ENCODE measurements at places on chromosomes 6 and 20. TPM values are rescaled to one million over a fixed set of nuclear protein-coding genes. Genes with fewer than 3 reads are reported as not detected.

TREM2 gene
- 0.71 TPM for polyA plus RNA-seq

ERVFRD-1 gene
- polyA plus RNA-seq = 0.14 TPM

TNNC2 gene
- 3,151 TPM for polyA plus RNA-seq

CAGE1 gene
- 0.08 TPM for polyA plus RNA-seq

CLPSL2 gene
- not detected for polyA plus RNA-seq

DEF6 gene
- polyA plus RNA-seq = 8.4 TPM

DPPA5 gene
- polyA plus RNA-seq = not detected

TFAP2B gene
- polyA plus RNA-seq = 0.05 TPM

VWA7 gene
- polyA plus RNA-seq = 2.1 TPM

EPPIN gene
- not detected for polyA plus RNA-seq

PTCRA gene
- polyA plus RNA-seq = not detected

DSTN gene
- polyA plus RNA-seq = 250 TPM

ROMO1 gene
- 73.5 TPM for polyA plus RNA-seq

MEP1A gene
- polyA plus RNA-seq = 0.19 TPM

CRISP2 gene
- not detected for polyA plus RNA-seq

SMOC2 gene
- polyA plus RNA-seq = 81.6 TPM

HUS1B gene
- polyA plus RNA-seq = not detected

ARMH2 gene
- polyA plus RNA-seq = not detected

BIRC7 gene
- 0.19 TPM for polyA plus RNA-seq

SEMG1 gene
- not detected for polyA plus RNA-seq

PSMF1 gene
- 114 TPM for polyA plus RNA-seq

KIAA1755 gene
- polyA plus RNA-seq = 14.1 TPM

ENPP5 gene
- polyA plus RNA-seq = 3.4 TPM

TUBB2B gene
- 63.5 TPM for polyA plus RNA-seq

GABRR1 gene
- polyA plus RNA-seq = 1.1 TPM

All from muscle of leg (tissue), 16 donors.